ENCODE measurements at places on chromosomes 16 and 17.

DNA sequence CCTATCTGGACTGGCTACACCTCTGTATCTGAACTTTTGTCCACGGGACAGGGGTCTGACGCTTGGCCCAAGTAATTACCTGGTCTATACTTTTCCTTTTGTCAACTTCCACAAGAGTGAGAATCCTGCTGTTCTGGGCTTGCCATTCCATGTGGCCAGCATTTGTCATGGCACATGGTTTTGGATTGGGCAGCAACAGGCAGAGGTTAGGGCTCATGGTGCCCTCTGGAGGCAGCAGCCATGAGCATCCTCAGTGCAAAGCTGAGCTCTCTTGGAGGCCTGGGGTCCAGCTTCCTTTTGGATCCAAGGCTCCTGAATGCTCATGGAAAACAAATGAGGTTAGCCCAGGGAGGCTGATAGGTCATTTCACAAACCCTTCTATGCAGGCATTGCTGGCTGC is 7.5 kb upstream of the EDC4 start:
- DNase-seq: no peak

DNA sequence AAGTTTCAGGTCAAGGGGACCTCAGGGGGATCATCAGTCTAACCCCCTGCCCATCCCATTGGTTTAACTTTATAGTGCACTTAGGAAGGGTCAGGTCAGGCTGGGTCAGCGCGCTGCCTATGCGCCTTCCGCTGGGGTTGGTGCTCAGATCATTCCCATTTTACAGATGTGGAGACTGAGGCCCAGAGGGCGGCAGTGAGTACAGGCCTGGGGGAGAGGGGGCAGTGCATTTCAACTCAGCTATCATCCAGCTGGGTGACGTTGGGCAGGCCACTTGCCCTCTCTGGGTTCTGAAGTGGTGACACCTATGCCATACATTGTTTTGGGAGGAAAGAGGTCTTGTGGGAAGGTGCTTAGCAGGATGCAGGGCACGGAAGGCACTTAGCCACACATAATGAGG is 127.8 kb upstream of the CDC42EP4 start:
- DNase-seq: no peak

GRCh38 chr17:56798916-56799315 is 34.8 kb downstream of the C17orf67 start:
- no peak for DNase-seq

DNA sequence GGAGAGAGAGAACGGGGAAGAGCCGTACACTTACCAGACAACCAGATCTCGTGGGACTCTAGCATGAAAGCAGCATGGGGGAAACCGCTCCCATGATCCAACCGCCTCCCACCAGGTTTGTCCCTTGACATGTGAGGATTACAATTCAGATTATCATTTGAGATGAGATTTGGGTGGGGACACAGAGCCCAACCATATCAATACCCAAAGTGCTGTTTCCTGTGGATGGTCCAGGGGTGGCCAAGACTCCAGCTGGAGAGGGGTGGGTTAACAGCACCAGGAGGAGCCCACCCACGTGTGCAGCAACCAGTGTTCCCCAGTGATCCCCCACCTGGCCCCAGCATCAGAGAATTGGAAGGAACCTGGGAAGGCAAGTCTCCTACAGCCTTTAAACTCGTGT is 50.2 kb upstream of the CMIP start:
- no peak for DNase-seq

Data from astrocyte of the cerebellum (primary cell).